ENCODE measurements at places on chromosomes 2 and 18. TPM values are rescaled to one million over a fixed set of nuclear protein-coding genes. Genes with fewer than 3 reads are reported as not detected.

The TRMT61B gene
- 22.0 TPM for total RNA-seq

DNA sequence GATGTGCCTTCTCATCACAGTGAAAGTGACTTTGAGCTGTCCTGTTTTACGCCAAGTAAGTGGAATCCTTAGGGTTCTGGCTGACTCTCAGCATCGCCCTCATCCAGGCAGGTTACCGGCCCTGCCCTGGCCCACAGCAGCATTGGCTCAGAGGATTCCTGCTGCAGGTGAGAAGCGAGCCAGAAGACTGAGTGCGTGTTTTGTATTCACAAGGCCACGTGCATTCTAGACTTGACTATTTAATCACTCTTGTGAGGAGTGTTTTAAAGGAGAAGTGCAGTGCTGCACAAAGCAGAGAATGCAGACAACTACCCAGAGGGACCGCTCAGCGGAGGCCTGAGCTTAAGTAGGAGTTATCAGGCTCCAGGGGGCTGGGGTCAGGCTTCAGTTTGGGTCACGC lies 48.3 kb downstream of the LAMA3 start:
- no peak overlapping the region for H3K4me3 ChIP-seq
- no peak for DNase-seq
- peaks cover 5% of the 10 kb centered on the region for H3K27me3 ChIP-seq

DNA sequence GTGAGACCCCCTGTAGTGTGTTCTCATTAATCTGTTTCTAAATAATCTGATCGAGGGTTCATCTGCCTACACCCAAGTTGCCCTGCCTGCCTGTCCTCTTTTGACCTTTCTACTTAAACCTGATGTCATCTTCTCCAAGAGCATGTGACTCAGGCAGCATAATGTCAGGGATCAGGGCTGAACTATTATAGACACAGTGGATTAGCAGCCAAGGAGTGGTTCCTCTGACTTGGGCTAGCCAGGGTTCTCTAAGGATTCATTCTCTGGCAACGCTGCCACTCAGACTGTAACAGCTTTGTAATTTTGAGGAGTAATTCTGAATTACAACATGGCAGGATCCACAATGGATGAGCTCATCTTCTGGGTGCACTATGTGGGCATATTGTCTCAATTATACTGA lies 124.0 kb downstream of the MDH1 start:
- no peaks in the 10 kb centered on the region for H3K36me3 ChIP-seq
- H3K27ac ChIP-seq: no peak overlapping the region
- H3K4me1 ChIP-seq: no peaks in the 10 kb centered on the region
- no peak overlapping the region for H3K4me3 ChIP-seq
- H3K27me3 ChIP-seq: no peaks in the 10 kb centered on the region

DNA sequence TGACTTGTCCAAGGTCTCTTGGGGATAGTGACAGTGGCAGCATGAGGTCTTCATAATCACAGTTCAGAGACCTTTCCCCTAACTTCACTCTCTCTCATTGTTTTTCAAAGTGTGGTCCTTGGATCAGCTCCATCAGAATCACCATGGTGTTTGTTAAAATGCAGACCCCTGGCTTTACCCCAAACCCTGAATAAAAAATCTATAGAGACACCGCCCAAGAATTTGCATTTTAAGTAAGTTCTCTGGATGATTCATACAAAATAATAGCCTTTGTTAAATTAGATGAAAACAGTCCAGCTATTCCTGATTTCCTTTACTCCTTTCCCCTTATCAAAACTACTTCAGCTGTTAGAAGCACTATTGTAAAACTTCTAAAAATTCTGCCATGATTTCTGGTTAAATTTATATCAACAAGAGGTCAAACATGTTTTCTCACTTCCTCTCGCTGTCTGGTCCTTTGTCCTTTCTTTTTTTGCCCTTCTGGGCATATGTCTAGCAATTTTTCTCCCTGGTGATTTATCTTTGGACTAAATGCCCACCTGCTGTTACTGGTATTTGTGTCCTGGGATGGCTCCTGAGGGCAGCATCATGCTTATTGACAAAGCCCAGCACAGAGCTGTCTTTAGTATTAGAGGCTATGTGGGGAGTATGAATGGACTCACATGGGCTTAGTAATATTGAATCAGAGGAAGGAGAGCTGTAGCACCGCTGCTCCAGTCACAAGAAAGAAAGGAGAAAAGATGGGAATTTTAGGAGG lies 63.4 kb downstream of the LHCGR start:
- H3K27ac ChIP-seq: no peak overlapping the region
- no peaks in the 10 kb centered on the region for H3K4me1 ChIP-seq
- H3K27me3 ChIP-seq: peaks cover 7% of the 10 kb centered on the region
- H3K4me3 ChIP-seq: no peak overlapping the region
- H3K36me3 ChIP-seq: no peaks in the 10 kb centered on the region

DNA sequence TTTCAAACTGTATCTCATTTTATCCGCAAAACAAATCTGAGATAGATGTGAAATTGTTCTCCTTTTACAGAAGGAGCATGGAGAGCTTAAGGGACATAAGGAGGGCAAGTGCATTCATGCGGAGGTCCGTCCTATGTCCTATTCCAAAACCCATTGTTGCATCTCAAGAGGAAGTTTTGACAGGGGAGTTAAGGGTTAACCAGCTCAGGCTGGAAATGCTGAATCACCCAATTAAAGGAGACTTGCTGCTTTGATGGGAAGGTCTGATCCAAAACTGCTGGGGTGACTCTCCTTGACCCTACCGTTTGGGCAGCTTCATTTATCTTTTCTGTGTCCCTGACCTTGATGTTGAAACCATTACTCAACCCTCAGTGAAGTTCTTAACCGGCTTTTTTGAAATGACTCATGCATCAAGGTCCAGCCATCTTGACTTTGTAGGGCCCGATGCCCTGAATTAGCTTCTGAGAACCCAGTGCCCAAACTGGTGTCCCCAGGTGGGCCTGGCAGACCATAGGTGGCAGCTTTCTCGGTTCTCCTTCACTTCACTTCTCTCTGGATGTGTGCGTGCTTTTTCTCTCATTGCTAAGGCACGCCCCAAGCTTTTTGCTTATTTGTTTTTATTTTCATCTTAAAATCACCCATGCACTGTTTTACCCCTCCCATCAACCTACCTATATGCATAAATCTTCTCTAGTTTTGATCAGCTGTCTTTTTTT lies 15.9 kb upstream of the TXNDC2 start:
- H3K4me1 ChIP-seq: no peaks in the 10 kb centered on the region
- H3K27me3 ChIP-seq: peaks cover 18% of the 10 kb centered on the region
- no peak for DNase-seq

GRCh38 chr18:54269893-54270844 lies 852 bp downstream of the POLI start:
- H3K27me3 ChIP-seq: no peaks in the 10 kb centered on the region
- peaks cover 5% of the 10 kb centered on the region for H3K36me3 ChIP-seq
- peak overlapping the region; percentile 78 for H3K4me3 ChIP-seq
- DNase-seq: peak; percentile 75
- peaks cover 28% of the 10 kb centered on the region for H3K4me1 ChIP-seq

GRCh38 chr2:196046123-196046917 lies 22.3 kb downstream of the DNAH7 start:
- DNase-seq: no peak
- H3K4me3 ChIP-seq: no peak overlapping the region
- no peaks in the 10 kb centered on the region for H3K4me1 ChIP-seq
- H3K27ac ChIP-seq: no peak overlapping the region
- H3K36me3 ChIP-seq: no peaks in the 10 kb centered on the region

The HAAO gene
- total RNA-seq: 0.86 TPM

DNA sequence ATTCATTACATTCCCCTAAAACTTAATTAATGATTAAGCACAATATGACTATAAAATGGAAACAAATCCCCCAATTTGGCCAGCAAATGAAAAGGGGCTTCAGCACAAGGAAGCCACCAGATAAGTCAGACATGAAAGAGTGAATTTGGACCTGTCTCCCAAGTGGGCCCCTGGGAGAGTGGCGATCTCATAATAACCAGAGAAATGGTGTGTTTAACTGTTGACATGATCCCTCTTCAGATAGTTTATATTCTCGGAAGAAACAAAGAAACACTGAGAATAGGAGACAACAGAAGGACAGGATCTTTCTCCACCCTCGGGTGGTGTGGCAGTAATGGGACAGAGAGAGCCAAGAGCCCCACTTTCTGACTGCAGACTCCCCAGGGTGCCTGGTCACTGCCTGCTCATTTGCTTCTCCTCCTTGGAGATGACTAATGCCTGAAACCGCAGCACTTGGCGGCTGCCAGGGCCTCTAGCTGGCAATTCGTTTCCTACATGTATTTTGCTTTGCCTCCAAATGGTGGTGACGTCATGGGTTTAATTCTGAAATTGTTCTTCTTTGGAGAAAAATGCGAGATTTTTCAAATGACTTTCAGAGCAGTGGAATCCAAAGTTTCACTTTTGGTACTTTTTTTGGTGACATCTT lies 46.4 kb upstream of the SPP2 start:
- H3K27ac ChIP-seq: no peak overlapping the region
- H3K27me3 ChIP-seq: no peaks in the 10 kb centered on the region
- no peak overlapping the region for H3K4me3 ChIP-seq
- peaks cover 23% of the 10 kb centered on the region for H3K4me1 ChIP-seq

GRCh38 chr2:59680863-59681262 lies 872.6 kb downstream of the BCL11A start:
- no peak for DNase-seq
- peaks cover 2% of the 10 kb centered on the region for H3K27me3 ChIP-seq
- no peaks in the 10 kb centered on the region for H3K36me3 ChIP-seq
- H3K4me1 ChIP-seq: no peaks in the 10 kb centered on the region
- H3K27ac ChIP-seq: no peak overlapping the region
- no peak overlapping the region for H3K4me3 ChIP-seq

DNA sequence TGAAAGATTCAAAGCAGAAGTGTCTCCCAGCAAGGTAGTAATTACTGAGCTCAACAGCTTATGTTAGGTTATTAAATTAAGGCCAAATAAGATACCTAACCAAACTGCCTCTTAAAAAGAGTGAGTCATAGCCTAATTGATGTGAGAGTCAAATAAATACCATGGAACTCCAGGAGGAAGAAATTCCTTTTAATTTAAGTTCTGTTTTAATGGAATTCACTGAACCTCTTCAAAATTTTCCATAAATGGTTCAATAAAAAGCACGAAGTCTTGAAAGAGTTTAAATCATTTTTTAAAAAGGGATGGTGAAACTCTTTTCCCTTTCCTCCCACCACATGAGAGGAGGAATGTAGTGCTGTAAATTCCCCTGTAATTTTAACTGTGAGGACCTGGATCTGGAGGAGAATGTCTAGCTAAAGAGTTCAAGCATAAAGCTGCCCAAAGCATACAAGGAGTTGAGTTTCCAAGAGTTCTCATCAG lies 180.8 kb upstream of the MMADHC start:
- no peaks in the 10 kb centered on the region for H3K4me1 ChIP-seq
- H3K4me3 ChIP-seq: no peak overlapping the region
- DNase-seq: no peak
- H3K36me3 ChIP-seq: no peaks in the 10 kb centered on the region

The IL1R1 gene
- total RNA-seq: 21.8 TPM

DNA sequence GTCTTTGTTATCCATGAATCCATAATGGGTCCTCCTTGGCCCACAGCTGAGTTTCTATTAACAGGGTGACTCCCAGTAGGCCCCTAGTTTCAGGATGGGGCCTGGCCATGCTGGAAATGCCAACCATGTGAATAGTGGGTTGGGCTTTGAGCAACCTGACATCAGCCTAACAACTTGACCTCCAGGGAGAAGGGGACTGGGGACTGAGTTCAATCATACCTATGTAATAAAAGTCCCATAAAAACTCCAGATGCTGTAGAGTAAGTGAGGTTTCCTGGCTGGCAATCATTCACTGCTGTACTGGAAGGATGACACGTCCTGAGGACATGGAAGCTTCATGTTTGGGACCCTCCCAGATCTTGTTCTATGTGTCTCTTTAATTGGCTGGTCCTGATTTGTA lies 7.9 kb downstream of the REV1 start:
- no peak overlapping the region for H3K4me3 ChIP-seq
- H3K4me1 ChIP-seq: peaks cover 64% of the 10 kb centered on the region
- H3K27me3 ChIP-seq: no peaks in the 10 kb centered on the region
- H3K27ac ChIP-seq: no peak overlapping the region

DNA sequence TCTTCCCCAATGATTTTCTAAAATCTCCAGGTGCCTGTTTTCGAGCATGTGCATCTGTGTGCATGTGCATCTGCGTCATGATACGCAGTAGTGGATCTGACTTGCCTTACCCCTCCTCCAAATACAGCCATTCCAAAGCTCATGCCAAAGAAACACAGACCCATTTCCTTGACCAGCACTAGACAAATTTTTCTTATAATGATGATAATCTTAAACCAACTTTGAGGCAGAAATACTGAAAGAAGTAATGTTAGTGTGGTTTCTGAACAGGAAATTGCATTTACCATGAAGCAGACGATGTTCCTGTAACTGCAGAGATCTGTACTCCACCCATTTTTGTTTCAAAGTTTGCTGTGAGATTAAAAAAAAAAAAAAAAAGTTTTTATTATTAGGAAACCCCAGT lies 25.6 kb downstream of the CYTIP start:
- peaks cover 90% of the 10 kb centered on the region for H3K36me3 ChIP-seq
- no peaks in the 10 kb centered on the region for H3K27me3 ChIP-seq
- peak overlapping the region; percentile 56 for H3K4me3 ChIP-seq
- peak; percentile 50 for DNase-seq

GRCh38 chr18:48756511-48757226 lies 194.1 kb downstream of the SMAD7 start:
- no peaks in the 10 kb centered on the region for H3K4me1 ChIP-seq
- no peak overlapping the region for H3K27ac ChIP-seq
- H3K36me3 ChIP-seq: no peaks in the 10 kb centered on the region
- DNase-seq: no peak
- H3K4me3 ChIP-seq: no peak overlapping the region
- H3K27me3 ChIP-seq: no peaks in the 10 kb centered on the region

- H3K4me3 ChIP-seq: no peak overlapping the region
- no peak for DNase-seq
- peaks cover 2% of the 10 kb centered on the region for H3K27me3 ChIP-seq
- no peaks in the 10 kb centered on the region for H3K36me3 ChIP-seq
These were observed 172.4 kb upstream of the HS6ST1 start for GRCh38 chr2:128490881-128491691.

The HOXD12 gene
- total RNA-seq: not detected

The CNOT11 gene
- total RNA-seq: 57.9 TPM

DNA sequence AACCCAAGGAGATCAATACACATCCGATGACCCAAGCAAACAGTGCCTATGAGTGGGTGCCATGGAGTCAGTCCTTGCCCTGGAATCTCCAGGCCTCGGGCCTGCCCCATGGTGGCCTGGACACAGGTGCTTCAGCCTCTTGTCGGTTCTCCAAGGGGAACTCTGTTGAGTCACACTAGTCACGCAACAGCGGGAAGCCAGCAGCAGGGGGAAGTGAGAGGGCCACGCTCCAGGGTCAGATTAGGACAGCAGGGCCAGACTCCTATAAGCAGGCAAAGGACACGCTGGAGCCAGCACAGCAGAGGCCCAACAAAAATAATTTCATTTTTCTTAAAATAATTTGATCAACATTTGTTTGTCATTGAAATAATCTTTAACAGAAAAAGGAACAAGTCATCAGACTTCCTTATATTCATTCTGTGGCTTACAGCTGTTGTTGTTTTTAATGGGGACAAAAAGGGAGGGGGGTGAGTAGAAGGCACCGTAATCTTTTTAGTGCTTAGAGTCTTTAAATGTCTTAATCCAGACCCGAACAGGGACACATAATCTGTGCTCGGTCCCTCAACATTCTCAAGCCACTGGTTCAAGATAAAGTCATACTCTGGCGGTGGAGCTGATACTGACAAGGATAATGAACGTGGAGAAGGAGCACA lies 16.4 kb upstream of the ARMC9 start:
- no peaks in the 10 kb centered on the region for H3K27me3 ChIP-seq
- H3K4me3 ChIP-seq: no peak overlapping the region
- H3K36me3 ChIP-seq: peaks cover 2% of the 10 kb centered on the region
- H3K4me1 ChIP-seq: peaks cover 13% of the 10 kb centered on the region
- no peak overlapping the region for H3K27ac ChIP-seq

- H3K27ac ChIP-seq: peak overlapping the region; percentile 1
- H3K27me3 ChIP-seq: no peaks in the 10 kb centered on the region
- H3K36me3 ChIP-seq: peaks cover 60% of the 10 kb centered on the region
- no peak for DNase-seq
- H3K4me1 ChIP-seq: no peaks in the 10 kb centered on the region
These were observed 34.8 kb downstream of the SF3B1 start for GRCh38 chr2:197399887-197400540.
